ENCODE measurements at places on chromosomes 6 and 20.

- no peak for DNase-seq
Observed at GRCh38 chr6:128919412-128920180, 36.7 kb downstream of the LAMA2 start.

- DNase-seq: no peak
Observed at GRCh38 chr6:131073577-131073976, 10.5 kb upstream of the EPB41L2 start.

DNA sequence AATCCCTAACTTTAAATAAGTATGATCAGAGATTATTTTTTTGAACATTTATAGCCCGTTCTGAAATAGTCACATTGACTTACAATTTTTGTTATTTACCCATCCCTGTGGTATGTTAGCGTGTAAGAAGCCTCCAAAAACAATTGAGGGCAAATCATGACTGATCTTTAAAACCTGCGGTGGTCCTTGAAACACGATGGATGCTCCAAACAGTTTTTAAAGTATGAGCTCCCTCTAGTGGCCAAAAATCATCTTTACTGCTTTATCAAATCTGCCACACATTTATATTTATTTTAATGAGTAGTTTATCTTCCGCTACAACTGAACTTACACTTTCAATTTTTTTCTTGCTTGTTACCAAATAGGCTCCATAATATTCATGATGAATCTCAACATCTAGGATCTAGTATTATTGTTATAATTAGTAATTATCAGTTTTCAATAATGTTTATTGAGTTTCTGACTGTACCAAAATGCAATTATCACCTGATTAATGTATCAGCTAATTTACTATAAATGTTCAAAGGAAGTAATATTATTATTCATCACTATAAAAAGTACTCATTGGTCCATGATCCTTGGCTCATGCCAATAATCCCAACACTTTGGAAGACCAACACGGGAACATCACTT, 52.2 kb downstream of the MARCKS start:
- DNase-seq: peak; percentile 18

GRCh38 chr6:75579951-75580350, 21.7 kb upstream of the SENP6 start:
- no peak for DNase-seq
